ENCODE measurements at places on chromosomes 4 and X.
A peak's percentile ranks its signal among the peaks of the same experiment; 100 is the strongest.

DNA sequence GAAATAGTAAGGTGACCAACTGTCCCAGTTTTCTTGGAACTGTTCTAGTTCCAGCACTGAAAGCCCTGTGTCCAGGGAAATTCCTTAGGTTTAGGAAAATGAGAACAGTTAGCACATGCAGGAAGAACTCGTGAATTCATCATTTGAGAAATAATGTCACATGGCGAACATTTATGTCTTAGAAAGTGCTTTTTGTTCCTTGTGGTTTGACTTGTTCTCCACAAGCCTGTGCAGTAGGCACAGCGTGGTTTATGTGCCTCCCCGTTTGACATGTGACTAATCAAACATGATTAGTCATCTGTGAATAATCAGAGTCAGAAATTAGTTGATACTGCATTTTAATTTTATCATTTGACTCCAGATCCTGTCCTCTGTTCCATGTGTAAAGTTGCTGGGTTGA lies 556.0 kb upstream of the CPEB2 start:
- DNase-seq: no peak
- no peaks in the 10 kb centered on the region for H3K36me3 ChIP-seq
- no peak overlapping the region for H3K4me3 ChIP-seq
- H3K27ac ChIP-seq: no peak overlapping the region
- no peaks in the 10 kb centered on the region for H3K27me3 ChIP-seq

DNA sequence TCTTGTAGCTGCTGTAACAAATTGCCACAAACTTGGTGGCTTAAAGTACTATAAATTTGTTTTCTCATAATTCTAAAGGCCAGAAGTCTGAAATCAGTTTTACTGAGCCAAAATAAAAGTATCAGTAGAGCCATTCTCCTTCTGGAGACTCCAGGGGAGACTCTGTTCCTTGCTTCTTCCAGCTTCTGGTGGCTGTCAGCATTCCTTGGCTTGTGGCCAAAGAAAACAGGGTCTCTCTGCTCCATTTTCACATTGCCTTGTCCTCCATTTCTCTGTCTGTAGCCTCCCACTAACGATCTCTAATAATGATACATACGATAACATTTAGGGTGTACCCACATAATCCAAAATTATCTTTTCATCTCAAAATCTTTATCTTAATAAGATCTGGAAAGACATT lies 200.4 kb downstream of the MAB21L2 start:
- H3K36me3 ChIP-seq: no peaks in the 10 kb centered on the region
- DNase-seq: no peak
- no peak overlapping the region for H3K4me3 ChIP-seq
- H3K27ac ChIP-seq: no peak overlapping the region
- no peaks in the 10 kb centered on the region for H3K27me3 ChIP-seq

GRCh38 chr4:70182517-70183167 lies 12.9 kb upstream of the ODAM start:
- no peaks in the 10 kb centered on the region for H3K36me3 ChIP-seq
- DNase-seq: no peak
- no peak overlapping the region for H3K4me3 ChIP-seq
- H3K4me1 ChIP-seq: no peaks in the 10 kb centered on the region
- no peak overlapping the region for H3K27ac ChIP-seq
- no peaks in the 10 kb centered on the region for H3K27me3 ChIP-seq

DNA sequence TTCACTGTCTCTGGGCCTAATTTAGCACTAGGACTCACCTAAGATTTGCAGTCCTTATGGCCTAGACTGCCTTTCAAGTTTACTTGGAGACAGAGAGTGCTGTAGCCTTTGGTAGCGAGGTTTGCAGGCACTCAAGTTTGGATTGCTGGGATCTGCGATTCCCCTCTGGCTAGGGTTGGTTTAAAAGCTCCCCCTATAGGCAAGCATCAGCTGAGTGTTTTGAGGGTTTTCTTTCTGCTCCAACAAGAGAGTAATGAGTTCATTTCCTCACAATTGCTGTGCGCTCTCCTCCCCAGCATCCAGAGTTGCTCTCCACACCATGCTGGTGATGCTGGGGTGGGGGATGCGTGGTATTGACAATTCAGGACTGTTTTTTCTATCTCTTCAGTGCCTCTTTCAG lies 206.9 kb downstream of the GLUD2 start:
- H3K27me3 ChIP-seq: no peaks in the 10 kb centered on the region
- no peak overlapping the region for H3K4me3 ChIP-seq
- DNase-seq: peak; percentile 47
- H3K27ac ChIP-seq: no peak overlapping the region
- H3K36me3 ChIP-seq: no peaks in the 10 kb centered on the region

GRCh38 chr4:183183906-183184535 lies 85.0 kb downstream of the WWC2 start:
- H3K27me3 ChIP-seq: no peaks in the 10 kb centered on the region
- no peaks in the 10 kb centered on the region for H3K36me3 ChIP-seq
- peak overlapping the region; percentile 37 for H3K4me3 ChIP-seq
- H3K27ac ChIP-seq: peak overlapping the region; percentile 97
- no peak for DNase-seq

DNA sequence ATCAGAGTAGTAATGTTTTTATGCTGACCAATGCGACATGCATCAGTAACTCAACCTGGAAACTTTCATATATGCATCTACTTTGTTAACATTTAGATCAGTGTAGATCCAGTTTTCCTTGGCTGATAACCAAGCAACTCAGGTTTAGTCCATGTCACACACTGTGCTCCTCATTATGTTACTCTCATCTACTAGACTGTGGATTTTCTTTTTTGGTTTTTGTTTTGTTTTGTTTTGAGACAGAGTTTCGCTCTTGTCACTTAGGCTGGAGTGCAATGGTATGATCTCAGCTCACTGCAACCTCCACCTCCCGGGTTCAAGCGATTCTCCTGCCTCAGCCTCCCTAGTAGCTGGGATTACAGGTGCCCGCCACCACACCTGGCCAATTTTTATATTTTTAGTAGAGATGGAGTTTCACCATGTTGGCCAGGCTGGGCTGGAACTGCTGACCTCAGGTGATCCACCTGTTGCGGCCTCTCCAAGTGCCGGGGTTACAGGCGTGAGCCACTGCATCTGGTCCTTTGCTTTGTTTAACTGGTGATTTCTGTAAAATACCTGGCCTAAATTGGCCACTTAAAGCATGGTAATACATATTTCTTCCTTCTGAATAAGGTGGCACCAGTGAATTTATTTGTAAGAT lies 48.6 kb downstream of the SMARCAD1 start:
- H3K36me3 ChIP-seq: peaks cover 20% of the 10 kb centered on the region
- no peaks in the 10 kb centered on the region for H3K4me1 ChIP-seq
- H3K27me3 ChIP-seq: no peaks in the 10 kb centered on the region
- no peak for DNase-seq

DNA sequence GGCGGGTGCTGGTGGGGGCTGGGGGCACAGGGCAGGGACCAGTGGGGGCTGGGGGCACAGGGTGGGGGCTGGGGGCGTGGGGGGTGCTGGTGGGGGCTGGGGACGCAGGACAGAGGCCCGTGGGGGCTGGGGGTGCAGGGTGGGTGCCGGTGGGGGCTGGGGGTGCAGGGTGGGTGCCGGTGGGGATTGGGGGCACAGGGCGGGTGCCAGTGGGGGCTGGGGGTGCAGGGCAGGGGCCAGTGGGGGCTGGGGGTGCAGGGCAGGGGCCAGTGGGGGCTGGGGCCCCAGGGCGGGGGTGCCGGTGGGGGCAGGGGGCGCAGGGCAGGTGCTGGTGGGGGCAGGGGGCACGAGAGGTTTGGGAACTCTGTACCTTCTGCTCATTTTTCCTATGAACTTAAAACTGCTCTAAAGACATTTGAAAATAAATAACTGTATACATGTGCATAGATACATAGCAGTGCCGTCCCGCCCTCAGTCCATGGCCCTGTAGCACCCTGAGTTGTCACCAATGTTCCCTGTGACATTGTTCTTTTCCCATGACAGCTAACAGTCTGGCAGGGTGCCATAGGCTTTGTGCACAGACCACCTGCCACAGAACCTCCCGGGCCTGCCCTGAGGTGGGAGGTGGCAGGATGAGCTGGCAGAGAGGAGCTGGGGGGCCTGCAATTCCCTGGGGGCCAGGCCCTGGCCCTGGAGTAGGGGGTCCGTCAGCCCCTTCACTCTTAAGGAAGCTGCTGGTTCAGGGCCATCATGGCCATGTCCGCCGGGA lies 35.6 kb upstream of the ADRA2C start:
- DNase-seq: no peak
- peaks cover 1% of the 10 kb centered on the region for H3K27me3 ChIP-seq
- peaks cover 14% of the 10 kb centered on the region for H3K4me1 ChIP-seq
- no peaks in the 10 kb centered on the region for H3K36me3 ChIP-seq
- H3K4me3 ChIP-seq: no peak overlapping the region

GRCh38 chrX:28108186-28108945 lies 127.1 kb upstream of the DCAF8L1 start:
- no peaks in the 10 kb centered on the region for H3K36me3 ChIP-seq
- no peak overlapping the region for H3K27ac ChIP-seq
- DNase-seq: no peak
- no peak overlapping the region for H3K4me3 ChIP-seq

DNA sequence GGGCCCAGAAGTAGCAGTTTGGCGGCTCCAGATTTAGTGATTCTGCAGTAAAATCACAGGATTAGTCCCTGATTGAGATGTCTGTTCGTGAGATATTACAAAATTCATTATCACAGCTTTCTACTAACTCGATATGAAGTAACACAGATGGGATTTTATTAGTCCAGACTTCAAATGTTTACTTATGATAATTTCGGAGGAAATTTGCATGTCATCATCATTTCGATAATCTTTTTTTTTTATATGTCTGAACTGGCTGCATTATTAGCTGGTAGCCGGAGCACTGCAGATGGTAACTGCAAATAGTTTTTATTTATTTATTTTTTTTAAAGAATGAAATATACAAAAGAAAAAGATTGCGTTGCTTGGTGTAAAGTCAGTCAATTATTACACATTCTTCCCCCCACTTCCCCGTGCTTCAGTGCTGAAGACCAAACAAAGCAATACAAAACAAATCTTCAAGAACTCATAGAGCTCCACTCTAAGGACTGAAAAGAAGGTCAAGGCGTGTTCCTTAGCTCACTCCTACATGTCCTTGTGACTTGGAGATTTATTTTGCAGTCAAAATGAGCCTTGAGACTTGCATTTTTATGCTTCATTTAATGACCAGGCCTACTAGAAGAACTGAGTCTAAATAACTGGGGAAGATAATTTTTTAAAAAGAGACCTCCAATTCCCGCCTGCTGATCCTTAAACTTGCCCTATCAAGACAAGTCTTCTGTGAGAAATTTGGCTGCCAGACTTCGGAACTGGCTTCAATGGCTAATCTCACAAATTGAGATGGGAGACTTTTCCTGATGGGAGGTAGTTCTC lies 11.7 kb upstream of the PITX2 start:
- peak; percentile 17 for DNase-seq
- H3K27ac ChIP-seq: no peak overlapping the region
- no peaks in the 10 kb centered on the region for H3K36me3 ChIP-seq
- peak overlapping the region; percentile 83 for H3K4me3 ChIP-seq
- H3K4me1 ChIP-seq: peaks cover 65% of the 10 kb centered on the region

- no peaks in the 10 kb centered on the region for H3K36me3 ChIP-seq
- DNase-seq: no peak
- no peaks in the 10 kb centered on the region for H3K27me3 ChIP-seq
- H3K4me3 ChIP-seq: no peak overlapping the region
- no peak overlapping the region for H3K27ac ChIP-seq
Observed at GRCh38 chr4:9927341-9928007, 93.8 kb downstream of the SLC2A9 start.

DNA sequence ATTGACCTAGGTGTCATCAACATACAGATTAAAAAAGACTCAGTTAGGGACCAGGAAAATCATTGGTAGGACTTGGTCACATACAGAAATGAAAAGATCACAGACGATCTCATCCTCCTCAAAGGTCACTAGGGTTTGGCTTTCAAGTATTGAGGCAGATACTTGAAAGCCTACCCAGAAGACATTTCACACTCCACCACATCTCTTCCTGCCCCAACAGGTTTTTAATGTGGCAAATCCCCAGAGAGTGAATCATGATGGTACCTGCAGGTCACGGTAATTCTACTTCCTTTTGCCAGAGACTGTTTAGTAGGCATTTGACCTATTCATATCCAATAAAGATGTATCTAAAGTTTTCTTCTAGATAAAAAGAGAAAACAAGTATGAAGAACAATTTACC lies 44.1 kb downstream of the INPP4B start:
- no peaks in the 10 kb centered on the region for H3K36me3 ChIP-seq
- no peak overlapping the region for H3K4me3 ChIP-seq
- no peak overlapping the region for H3K27ac ChIP-seq
- H3K4me1 ChIP-seq: no peaks in the 10 kb centered on the region

DNA sequence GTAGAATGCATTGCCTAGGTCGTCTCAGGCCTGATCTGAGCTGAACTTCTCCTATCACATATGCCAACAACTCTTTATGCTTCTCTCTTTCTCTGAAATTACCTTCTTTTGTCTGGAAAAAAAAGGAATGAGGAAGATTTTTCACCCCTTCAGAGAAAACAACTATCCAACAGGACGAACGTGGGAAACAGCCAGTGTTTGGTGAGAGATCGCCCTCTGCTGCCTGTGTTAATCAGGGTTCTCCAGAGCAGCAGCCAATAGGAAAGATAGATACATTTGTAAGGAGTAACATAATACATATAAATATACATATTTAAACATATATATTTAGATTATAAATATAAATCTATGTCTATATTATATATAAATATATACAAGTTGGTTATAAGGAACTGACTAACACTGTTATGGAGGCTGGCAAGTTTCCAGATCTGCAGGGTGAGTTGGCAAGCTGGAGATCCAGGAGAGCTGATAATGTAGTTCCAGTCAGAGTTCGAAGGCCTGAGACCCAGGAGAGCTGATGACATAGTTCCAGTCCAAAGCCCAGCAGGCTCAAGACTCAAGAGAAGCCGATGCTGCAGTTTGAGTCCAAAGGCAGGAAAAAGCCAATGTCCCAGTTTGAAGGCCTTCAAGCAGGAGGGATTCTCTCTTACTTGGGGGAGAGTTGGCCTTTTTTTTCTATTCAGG lies 13.3 kb downstream of the CETN2 start:
- H3K4me3 ChIP-seq: no peak overlapping the region
- H3K27me3 ChIP-seq: no peaks in the 10 kb centered on the region
- peak; percentile 53 for DNase-seq
- H3K27ac ChIP-seq: no peak overlapping the region
- peaks cover 5% of the 10 kb centered on the region for H3K4me1 ChIP-seq

- no peaks in the 10 kb centered on the region for H3K36me3 ChIP-seq
- no peak overlapping the region for H3K4me3 ChIP-seq
Observed at GRCh38 chrX:45986971-45987370, 558.2 kb downstream of the ZNF674 start.

- H3K36me3 ChIP-seq: no peaks in the 10 kb centered on the region
- no peaks in the 10 kb centered on the region for H3K27me3 ChIP-seq
- no peak overlapping the region for H3K4me3 ChIP-seq
Observed at GRCh38 chr4:38728631-38729141, 54.1 kb downstream of the TLR10 start.

DNA sequence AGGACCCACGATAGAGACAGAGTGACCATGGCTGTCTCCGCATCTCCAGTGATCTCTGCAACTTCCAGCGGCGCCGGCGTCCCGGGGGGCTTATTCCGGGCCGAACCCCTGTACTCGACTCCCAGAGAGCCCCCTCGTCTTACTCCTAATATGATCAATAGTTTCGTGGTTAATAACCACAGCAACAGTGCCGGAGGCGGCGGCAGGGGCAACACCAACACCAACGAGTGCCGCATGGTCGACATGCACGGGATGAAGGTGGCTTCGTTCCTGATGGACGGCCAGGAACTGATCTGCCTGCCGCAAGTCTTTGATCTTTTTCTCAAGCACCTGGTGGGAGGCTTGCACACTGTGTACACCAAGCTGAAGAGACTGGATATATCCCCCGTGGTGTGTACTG lies 343 bp downstream of the DACH2 start:
- peaks cover 11% of the 10 kb centered on the region for H3K4me1 ChIP-seq
- peak; percentile 11 for DNase-seq
- peaks cover 49% of the 10 kb centered on the region for H3K27me3 ChIP-seq
- H3K4me3 ChIP-seq: peak overlapping the region; percentile 68
- no peak overlapping the region for H3K27ac ChIP-seq
- no peaks in the 10 kb centered on the region for H3K36me3 ChIP-seq

Data from GM23338 (cell line).